ENCODE measurements at places on chromosomes 12 and 14.

DNA sequence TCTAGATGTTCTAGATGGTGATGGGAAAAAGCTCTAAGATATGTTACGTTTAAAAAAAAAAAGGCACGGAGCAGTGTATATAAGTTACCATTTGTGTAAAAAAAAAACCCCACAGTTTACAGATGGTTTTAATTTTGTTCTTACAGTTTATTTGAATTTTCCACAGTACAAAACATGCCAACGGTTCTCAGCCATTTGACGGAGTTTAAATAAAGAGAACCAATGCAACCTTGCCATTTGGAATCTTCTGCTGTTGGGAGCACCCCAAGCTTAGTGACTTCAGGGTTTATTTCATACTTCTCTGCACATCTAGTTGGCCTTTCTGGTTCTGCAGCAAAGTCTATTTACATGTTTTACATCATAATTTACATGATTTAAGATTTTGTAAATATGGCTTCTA is 7.7 kb upstream of the HPD start:
- no peak for DNase-seq

- no peak for DNase-seq
Measured at GRCh38 chr12:98845957-98846356, 200.9 kb downstream of the APAF1 start.

DNA sequence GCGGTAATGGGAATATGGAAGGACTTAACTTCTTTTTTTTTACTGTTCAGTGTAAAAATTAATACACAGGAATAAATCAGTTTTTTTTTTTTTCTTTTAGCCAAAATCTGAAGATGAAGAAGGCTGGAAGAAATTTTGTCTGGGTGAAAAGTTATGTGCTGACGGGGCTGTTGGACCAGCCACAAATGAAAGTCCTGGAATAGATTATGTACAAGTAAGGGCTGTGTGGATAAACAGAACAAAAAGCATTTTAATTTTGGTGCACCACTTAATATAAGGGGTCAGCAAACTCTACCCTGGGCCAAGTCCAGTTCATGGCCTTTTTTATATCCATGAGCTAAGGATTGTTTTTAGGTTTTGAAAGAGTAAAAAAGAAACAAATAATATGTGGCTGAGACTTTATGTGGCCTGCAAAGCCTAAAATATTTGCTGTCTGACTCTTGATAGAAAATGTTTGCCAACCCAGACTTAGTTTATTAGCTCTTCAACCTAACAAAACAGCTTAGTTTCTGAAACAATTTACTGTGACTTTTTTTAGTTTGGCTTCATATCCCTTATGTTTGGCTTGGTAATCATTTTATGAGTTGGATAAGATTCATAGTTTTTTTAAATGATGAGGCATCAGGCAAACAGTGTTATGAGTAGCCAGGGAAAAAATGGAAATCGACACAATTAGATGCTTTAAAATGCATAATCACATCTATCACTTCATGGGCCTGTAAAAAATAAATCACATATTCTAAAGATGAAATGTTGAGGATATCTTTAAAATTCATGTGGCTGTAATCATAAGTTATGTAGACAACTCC is 8.4 kb downstream of the GEMIN2 start:
- DNase-seq, result no peak

DNA sequence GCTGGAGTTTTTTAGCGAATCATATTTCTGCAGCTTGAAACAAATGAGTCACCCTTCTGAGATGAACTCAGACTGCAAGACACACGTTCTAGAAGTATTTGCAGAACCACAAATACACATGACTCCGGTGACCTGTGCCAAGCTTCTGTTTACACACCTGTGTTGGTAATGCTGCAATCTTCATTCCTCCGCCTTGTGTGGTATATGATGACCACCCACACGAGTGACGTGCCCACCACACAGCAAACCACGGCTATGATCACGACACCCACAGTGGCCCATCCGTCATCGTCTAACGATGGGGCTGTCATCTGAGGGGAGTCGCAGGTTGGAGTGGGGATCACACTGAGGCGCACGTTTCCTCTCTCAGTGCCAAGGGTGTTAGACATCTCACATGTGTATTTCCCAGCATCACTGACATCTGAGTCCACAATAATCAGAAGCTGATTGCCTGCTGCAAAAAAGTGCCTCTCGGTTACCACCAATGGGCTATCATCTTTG is 43.0 kb downstream of the LRIG3 start:
- peak; percentile 5 for DNase-seq

GRCh38 chr14:32306549-32306948 is 22.5 kb upstream of the AKAP6 start:
- no peak for DNase-seq

DNA sequence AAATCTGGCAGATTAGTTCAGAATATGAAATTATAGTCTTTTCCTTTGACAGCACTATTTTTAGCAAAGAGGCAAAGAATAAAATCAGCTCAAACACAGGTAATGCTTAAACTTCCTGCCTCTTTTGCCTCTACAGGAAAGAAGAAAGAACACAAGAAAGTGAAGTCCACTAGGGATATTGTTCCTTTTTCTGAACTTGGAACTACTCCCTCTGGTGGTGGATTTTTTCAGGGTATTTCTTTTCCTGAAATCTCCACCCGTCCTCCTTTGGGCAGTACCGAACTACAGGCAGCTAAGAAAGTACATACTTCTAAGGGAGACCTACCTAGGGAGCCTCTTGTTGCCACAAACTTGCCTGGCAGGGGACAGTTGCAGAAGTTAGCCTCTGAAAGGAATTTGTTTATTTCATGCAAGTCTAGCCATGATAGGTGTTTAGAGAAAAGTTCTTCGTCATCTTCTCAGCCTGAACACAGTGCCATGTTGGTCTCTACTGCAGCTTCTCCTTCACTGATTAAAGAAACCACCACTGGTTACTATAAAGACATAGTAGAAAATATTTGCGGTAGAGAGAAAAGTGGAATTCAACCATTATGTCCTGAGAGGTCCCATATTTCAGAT is 17.4 kb downstream of the TMPO start:
- peak; percentile 67 for DNase-seq

DNA sequence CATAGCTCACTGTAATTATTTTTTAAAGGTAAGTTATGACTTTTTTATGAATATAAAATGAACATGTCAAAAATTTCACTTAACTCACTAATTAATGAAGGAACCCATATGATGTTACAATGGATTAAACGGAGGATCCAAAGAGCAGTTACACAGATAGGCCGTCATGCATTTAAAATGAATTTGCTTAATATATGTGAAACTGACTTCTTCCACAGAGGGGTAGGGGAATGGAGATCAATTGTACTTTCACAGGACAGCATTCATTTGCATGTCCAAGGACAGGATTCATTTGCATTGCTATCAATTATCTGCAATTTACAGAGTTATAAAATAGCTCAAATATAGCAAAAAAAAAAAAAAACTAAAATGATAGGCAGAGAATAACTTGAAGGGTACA is 6.6 kb upstream of the CRY1 start:
- no peak for DNase-seq

DNA sequence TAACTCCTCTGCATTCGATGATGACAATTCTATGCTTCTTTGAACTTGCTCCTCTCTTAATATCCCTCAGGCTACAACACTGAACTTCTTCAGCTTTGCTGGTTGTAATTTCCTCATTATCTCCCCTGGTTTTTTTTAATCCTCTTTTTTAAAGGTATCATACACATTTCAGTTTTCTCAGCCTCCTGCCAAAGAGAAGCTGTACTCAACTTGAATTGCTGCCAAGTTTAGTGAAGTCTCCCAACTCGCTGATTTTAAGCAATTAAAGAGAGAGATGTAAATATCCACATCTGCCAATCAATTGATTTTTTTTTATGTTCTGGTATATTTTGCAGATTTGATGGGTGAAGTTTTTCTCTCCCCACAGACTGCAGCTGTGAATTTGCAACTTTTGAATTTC is 817.8 kb downstream of the GALC start:
- DNase-seq, result no peak

DNA sequence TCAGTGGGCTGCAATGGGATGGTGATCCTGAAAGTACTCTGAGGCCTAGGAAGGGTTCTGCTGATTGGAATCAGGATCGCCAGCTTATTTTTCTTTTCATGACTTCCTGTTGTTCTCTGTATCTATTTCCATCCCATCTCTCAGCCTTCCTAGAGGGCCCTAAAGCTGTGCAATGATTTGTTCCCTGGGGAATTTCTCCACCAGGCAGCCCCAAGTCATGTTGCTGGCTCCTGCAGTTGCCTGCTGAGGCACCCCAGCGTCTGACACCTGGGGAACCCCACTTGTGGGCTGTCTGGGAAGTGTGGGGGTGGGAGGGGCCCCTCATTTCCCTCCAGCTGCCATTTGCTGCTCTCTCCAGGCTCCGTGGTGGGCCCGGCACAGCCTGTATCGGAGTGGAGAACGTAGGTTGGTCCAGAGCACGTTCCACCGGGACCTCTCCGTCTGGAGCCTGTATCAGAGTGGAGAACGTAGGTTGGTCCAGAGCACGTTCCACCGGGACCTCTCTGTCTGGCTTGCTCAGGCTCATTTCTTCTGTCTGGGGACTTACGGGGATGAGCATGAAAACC is 138.3 kb downstream of the TSPAN9 start:
- DNase-seq, result no peak

DNA sequence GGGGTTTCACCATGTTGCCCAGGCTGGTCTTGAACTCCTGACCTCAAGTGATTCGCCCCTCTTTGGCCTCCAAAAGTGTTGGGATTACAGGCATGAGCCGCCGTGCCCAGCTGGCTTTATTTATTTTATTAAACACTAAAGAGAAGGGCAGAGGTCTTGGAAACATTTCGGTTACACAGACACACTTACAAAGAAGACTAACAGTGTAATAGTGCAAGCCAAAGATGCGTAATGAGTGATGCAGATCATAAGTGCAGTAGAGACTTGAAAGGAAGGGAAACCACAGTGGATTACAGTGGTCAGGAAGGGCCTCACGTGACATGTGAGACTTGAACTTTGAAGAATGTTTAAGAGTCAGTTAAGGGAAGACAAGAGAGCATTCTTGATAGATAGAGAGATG is 33.9 kb upstream of the CDK17 start:
- peak; percentile 44 for DNase-seq

GRCh38 chr12:89454080-89454848 is 70.3 kb downstream of the GALNT4 start:
- peak; percentile 37 for DNase-seq

DNA sequence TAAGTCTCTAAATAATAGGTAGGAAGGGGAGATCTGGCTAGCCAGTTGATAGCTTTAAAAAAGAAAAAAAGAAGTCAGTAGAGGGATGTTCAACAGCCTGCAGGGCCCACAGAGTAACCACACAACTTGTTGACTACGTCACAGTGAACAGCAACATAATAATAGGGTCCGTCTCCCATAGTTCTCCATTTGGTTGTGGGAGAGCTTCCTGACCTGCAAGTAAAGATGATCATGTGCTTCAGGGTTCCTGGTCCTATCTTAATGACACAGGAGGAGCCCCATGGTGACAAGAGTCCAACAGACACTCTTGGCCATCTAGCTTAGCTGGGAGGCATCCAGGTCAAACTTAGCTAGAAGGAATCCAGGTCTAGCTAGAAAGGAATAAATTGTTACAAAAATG is 36.2 kb downstream of the FGD6 start:
- no peak for DNase-seq

- DNase-seq, result peak; percentile 97
Measured at GRCh38 chr14:68792979-68793733, at the start of gene ZFP36L1. Gene ZFP36L1, minus strand, starts transcription at chr14:68793067. Its CDS starts 129 bp downstream, at chr14:68792938.

GRCh38 chr12:46159309-46159901 is 109.4 kb downstream of the SLC38A1 start:
- DNase-seq, result no peak

- DNase-seq, result no peak
Measured at GRCh38 chr12:45789025-45789424, 59.5 kb downstream of the ARID2 start.

- DNase-seq, result no peak
Measured at GRCh38 chr12:54692353-54692752, 44.2 kb upstream of the DCD start.

- DNase-seq, result no peak
Measured at GRCh38 chr12:15546102-15546701, 223.9 kb downstream of the PTPRO start.

- peak; percentile 35 for DNase-seq
Measured at GRCh38 chr12:75978677-75979076, 52.9 kb downstream of the PHLDA1 start.

GRCh38 chr14:66944872-66945271 is 244.4 kb upstream of the GARIN2 start:
- peak; percentile 53 for DNase-seq

GRCh38 chr12:28938581-28939235 is 210.4 kb upstream of the FAR2 start:
- peak; percentile 37 for DNase-seq

DNA sequence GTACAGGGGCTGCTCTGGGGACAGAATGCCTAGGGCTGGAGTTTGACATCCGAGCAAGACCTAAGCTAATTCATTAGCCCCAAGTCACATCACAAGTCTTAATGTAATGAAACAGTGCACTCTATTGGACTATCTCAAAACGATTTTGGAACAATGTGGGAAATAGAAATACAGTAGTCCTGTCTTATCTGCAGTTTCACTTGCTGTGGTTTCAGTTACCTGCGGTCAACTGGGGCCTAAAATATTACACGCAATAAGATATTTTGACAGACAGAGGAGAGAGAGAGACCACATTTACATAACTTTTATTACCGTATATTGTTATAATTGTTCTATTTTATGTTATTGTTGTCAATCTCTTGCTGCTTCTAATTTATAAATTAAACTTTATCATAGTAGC is 21.1 kb downstream of the MOAP1 start:
- DNase-seq, result no peak

DNA sequence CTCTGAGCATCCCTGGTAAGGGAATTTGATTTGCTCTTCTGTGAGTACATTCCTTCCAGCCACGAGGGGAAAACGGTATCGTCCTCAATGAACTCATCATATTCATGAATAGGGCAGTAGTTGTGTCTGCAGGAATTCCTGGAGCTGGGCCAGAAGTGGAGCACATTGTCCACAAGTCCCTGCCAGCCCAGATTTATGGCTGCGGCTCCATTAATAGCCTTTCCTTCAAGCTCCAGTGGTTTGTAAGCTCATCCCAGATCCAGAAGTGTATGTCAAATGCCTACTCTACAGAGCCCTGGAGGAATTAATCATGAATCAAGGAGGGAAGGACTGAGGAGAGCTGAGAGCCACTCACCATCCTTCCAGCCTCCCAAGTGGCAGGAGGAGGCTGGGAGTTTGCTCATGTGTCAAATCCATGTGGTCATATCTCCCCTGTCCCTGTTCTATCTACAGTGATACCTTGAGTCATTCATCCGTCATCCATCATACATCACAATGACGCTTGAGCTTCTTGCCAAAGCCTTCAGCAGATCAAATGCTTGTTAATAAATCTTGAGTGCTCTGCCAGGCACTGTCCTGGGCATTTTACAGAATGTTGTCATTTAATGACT is 65.5 kb downstream of the SVOP start:
- DNase-seq, result peak; percentile 55

GRCh38 chr14:67357186-67357968 is 2.2 kb downstream of the ATP6V1D start:
- DNase-seq, result no peak

GRCh38 chr12:76307083-76307482 is 41.1 kb downstream of the BBS10 start:
- no peak for DNase-seq

All from dermis blood vessel endothelial cell (primary cell).